Colonic mucosa (tissue), 4 donors: ENCODE measurements at places on chromosomes 12 and 14. TPM values are rescaled to one million over a fixed set of nuclear protein-coding genes. Genes with fewer than 3 reads are reported as not detected.

The LLPH gene
- 21.0 TPM for total RNA-seq

The MMP17 gene
- total RNA-seq, result 1.3 TPM

The COQ6 gene
- total RNA-seq, result 23.5 TPM

The BAZ1A gene
- total RNA-seq, result 30.6 TPM

The GNG2 gene
- total RNA-seq, result 18.2 TPM
